Stimulated activated CD4-positive, alpha-beta T cell treated with anti-CD3 and anti-CD28 coated beads, TNF-alpha, amount 100 ng/mL, for 4 hours (primary cell): ENCODE measurements at places on chromosomes 3 and 15.

- no peak for DNase-seq
Measured at GRCh38 chr3:179668429-179668828, 15.6 kb downstream of the USP13 start.

DNA sequence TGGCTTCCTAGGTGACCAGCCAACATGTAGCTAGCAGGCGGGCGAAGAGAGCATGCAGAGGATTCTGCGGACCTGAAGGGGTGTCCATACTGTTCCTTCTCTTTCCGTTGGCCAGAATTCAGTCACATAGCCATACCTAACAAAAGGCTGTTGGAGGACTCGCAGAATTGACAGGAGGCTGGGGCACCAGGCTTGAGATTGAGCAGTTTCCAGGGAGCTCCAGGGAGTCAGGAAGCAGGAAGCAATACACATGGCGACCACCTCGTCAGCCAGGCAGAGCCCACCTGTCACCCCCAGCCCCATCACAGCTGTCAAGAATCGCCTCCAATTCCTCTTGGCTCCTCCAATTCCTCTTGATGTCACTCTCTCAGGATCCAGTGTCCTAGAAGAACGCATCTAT lies 13.2 kb upstream of the DNAJA4 start:
- no peak for DNase-seq

- DNase-seq = no peak
Measured at GRCh38 chr3:161694682-161695564, 198.3 kb downstream of the OTOL1 start.

- DNase-seq = no peak
Measured at GRCh38 chr3:46632792-46633191, 20.5 kb downstream of the FAM240A start.

GRCh38 chr15:63487076-63487757 lies 17.2 kb upstream of the USP3 start:
- DNase-seq = peak; percentile 73
